ENCODE measurements at places on chromosomes 5 and 9.

DNA sequence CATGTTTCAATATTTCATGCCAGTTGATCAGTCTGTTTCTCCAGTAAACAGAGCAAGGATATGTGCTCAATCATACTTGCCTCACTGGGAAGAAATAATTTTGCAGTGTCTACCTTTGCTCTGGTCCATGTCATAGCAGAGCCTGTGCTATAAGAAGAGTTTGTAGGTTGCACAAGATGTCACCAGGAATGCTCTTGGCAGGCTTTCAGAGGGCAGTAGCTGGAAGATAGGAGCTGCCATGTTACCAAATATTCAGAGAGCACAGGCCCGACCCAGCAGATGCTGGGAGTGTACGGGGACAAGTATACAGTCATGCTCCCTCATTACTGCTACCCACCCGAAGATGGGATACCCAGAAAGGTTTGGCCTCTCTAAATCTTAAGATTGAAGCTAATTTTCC is 102.7 kb downstream of the UGCG start:
- no peak for ATAC-seq

DNA sequence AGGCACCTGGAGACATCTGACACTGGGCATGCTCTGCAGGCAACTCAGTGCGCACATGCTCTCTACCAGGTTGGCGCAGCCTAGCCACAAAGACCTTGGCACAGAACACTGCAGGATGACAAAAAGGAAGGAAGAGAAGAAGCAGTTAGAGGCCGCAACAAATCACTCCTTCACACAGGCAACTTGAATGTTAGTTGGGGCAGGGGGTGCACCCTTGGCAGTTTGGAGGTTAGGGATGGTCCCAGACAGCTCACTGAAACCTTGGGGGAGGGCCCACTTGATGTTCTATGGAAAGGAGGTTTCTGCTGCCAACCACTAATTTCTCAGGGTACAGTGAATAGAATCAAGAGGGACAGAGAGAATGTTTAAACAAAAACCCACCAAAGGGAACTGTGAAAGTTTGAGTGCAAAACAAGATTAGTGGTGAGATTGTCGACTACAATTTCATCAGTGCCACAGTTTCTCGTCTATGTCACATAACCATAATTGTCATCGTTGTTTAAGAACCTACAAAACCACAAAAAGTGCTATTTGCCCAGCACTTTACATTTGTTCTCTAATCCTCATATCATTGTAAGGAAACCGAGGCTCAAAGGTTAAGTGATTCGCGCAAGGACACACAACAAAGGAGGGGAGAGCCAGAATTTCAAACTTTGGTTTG is 48.7 kb downstream of the FBXW11 start:
- ATAC-seq: peak; percentile 88

GRCh38 chr9:124871156-124871561 is 9.2 kb downstream of the ARPC5L start:
- ATAC-seq: no peak

- no peak for ATAC-seq
Observed at GRCh38 chr5:170536525-170536924, 32.7 kb downstream of the KCNIP1 start.

DNA sequence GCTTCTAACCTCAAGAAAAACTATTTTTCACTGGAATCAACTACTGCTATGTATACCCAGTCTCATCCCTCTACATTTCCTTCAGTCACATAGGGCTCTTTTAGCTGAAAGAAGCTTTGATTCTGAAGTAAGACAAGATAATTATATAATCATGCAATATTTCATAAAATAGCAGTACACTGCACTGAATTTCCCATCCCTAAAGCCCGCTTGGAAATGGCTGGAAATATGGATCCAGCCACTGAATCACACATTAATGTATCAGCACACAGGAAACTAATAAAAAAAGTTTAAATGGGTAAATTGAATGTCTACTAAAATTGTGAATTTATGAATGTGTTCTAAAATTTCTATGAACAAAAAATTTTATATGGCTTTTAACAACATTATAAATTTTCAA is 808.7 kb downstream of the PTPRD start:
- no peak for ATAC-seq

GRCh38 chr5:59722874-59723273 is 170.7 kb downstream of the PDE4D start:
- ATAC-seq: no peak

DNA sequence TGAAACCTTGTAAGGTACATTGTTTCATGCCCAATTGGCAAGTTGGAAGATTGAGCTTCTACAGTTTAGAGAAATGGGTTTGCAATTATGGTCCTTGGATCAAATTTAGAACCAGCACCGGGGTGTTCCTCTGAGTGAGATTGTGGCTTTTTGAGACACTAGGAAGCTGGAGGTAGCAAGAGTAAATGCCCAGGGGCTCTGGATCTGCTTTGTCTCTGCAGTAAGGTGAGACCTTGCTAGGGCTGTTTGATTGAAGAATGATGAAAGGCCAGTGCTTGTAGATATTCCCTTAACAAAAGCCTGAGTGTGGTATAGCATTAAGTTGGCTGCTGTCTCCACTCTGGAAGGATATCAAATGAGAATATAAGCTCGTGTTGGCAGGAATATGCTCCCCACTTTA is 36.0 kb downstream of the WWC1 start:
- no peak for ATAC-seq

- no peak for ATAC-seq
Observed at GRCh38 chr5:6264394-6264793, 114.0 kb downstream of the MED10 start.

DNA sequence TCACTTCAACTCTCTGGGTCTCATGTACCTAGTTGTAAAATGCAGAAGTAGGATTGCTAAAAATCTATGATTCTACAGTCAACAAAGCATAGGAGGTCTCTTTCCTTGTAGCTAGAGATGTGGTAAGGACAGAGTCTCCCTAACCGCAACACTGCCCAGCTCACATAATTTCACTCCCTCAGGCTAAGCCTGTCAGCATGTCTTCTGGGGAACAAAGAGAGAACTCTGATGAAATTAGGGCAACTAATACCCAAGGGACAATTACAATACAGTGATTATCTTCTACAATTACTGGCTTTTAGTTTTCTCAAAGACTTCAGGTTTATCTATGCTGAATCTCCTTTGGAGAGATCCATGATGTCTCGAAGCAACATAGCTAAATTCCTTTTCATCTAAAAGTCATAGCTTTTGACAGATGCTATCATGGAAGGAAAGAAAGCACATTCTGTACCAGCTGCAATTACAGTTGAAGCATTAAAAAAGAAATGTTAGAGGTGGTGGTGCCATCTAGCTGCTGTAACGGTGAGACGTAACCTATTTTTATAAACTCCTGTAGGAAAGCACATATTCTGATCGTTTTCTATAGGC is 141.1 kb upstream of the TARS1 start:
- ATAC-seq: no peak

DNA sequence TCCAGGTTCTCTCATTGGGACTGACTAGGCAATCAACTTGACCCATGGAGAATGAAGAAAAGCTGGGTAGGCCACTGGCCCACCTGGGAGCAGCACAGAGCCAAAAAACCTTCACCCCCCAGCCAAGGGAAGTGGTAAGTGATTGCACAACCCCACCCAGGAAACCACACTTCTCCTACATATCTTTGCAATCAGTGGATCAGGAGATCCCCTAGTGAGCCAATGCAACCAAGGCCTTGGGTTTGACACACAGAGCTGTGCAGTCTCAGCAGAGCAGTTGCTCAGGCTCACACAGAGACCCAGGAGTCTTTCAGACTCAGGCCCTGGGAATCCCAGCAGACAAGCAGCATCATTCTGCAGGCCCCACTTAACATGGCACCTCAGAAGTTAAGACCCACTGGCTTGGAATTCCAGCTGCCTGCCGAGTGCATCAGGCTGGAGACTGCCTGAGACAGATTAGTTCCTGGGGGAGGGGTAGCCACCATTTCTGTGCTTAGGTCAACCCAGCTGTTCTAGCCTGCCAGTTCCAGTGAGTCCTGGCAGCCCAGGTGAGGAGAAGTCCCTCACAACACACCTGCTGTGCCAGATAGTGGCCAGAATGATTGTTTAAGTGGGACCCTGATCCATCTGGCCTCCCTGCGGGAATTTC is 136.4 kb downstream of the SAXO1 start:
- no peak for ATAC-seq

GRCh38 chr5:88734191-88734640 is 148.8 kb downstream of the MEF2C start:
- ATAC-seq: peak; percentile 87

DNA sequence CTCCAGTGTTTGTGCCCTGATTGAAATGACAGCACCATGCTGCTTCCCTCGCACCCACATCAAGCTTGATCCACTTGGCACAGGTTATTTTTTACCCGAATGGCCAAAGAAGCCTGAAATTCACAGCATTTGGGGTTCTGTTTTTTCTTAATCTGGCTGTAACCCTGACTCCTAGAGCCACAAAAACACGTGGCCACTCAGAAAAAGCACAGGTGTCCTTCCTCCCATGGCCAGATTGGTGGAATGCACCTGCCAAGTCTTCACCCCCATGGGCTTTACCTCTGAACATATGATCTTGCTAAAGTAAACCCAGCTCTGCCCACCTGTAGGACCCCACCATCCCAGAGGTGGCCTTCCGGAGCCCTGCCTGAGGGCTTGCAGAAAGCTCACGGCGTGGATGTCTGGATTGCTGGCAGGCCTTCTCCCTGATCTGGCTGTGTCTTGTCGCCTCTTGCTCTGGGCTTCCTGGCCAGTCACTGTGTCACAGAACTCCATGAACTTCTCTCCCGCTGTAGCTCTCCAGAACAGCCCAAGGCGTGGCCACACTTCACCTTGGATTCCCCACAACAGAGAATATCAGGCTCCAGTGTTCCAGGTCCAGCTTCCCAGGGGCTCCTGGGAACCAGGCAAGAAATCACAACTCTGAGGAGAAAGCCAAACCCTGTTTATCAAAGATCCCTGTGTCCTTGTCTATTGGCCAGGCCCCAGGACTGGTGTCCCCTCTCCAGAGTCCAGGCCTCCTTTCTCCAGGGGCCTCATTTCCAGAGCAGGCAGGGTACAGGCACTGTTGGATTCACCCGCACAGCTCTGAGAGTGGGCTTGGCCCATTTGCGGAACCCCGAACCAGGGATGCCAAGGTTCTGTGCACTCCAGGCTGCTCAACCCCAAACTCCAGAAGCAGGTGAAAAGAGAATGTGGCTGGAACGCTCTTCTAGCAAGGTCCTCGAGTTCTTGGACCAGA is 272.5 kb downstream of the SYK start:
- ATAC-seq: no peak

DNA sequence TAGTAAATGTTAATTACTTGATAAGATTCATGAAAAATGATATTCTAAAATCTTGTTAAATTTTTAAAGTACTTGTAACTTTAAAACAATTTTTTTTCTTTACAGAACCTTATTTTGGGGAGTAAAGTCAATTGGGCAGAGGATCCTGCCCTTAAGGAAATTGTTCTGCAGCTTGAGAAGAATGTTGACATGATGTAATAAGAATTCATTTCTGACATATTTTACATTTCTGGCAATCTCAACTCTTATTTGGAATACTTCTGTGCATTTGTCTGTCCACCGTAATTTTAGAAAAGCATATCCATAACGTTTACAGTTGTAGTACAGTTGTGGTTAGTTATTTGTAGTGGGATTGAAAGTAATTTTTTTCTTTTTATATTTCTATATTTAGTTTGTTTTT is 20.2 kb downstream of the CENPH start:
- no peak for ATAC-seq

DNA sequence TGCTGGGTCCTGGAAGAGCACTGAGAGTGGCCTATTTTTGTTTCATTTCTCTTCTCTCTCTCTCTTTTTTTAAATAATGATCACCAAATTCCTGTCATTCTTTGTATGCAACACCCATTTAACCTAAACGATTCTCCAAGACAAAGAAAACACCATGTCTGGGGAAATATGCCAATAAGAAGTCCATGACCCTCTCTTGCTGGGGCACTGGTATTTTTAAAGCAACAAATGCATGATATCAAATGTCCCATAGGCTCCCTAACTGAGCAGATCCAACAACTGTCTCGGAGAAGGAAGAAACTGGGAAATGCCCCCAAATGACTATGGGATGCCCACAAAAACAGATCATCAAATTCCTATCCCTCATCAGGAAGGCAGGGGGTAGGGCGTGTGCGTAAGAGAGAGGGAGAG is 567.4 kb downstream of the CCDC171 start:
- ATAC-seq: no peak

DNA sequence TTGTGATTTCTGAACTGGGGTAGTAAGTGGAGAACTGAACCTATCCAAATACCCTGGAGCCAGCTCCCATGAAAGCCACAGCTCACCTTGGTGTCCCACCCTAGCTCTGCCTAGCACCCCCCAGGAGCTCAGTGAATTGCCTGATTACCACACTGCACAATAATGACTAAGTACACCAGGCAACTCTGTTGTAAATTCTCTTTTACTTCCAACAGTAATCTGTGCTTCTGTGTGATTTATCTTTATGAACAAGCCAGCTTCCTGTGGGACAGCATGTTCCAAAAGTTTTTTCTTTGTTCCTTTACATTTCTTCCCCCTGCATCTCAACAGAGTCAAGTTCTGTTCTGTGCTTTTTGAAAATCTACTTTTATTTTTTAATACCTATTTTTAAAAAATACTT is 22.1 kb upstream of the GRPEL2 start:
- ATAC-seq: no peak

- ATAC-seq: no peak
Observed at GRCh38 chr9:9216934-9217333, 1395.9 kb downstream of the PTPRD start.

GRCh38 chr5:168705321-168705720 is 126.2 kb upstream of the PANK3 start:
- no peak for ATAC-seq

- ATAC-seq: no peak
Observed at GRCh38 chr5:13627673-13628454, 316.6 kb downstream of the DNAH5 start.

GRCh38 chr5:78747055-78747454 is 98.5 kb upstream of the LHFPL2 start:
- ATAC-seq: no peak

DNA sequence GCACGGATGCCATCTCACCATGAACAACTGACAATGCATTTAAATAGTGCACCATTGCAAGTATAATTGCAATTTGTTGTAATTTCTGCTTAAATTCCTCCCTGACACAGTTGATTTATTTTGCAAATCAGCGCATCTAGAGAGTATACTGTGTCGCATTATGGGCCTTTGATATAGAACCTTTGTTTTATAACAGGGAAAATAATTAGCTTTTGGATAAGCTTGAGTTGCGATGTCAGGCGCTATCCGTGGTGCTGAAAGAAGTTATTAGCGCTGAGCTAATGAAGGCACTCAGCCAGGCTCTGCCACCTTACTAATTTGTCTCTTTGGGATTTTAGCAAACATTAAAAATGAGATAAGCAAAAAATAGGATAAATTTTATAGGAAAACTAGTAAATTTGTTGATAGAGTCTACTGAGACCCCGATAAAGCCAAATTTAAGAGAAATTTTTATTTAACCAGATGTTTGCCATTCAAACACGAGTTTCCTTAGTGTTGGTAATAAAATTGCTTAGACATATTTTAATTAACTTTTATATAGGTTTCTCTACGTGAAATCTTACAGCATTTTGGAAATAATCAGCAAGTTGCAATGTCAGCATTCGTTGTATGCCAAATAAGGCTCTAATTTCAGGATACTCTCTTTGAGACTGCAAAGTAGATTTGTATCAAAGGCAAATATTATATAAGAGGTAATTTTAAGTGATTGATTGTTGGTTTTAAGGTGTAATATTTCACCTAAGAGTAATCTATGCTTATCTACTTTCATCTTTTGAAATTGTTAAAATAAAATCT is 355.5 kb downstream of the TLR4 start:
- no peak for ATAC-seq
